A549 treated with CpdA at 1 μM for 4 hours (cell line): ENCODE measurements at places on chromosomes 6 and 20. TPM values are rescaled to one million over a fixed set of nuclear protein-coding genes. Genes with fewer than 3 reads are reported as not detected.

CDH4 gene
- 6.0 to 9.2 TPM (median 8.7 TPM) in 5 replicates for total RNA-seq

NOTCH4 gene
- 0.48 to 0.83 TPM (median 0.61 TPM) in 5 replicates for total RNA-seq

HCRTR2 gene
- total RNA-seq = not detected in 5 replicates

FOXA2 gene
- total RNA-seq = 12.1 to 20.9 TPM (median 18.2 TPM) in 5 replicates

CFB gene
- total RNA-seq = 1.4 to 3.1 TPM (median 2.1 TPM) in 5 replicates

AVP gene
- total RNA-seq = not detected in 5 replicates

RIPOR3 gene
- 0.06 to 0.09 TPM in 2 of 5 replicates, not detected in the others for total RNA-seq

RRAGD gene
- 3.1 to 4.2 TPM (median 3.4 TPM) in 5 replicates for total RNA-seq

FOXQ1 gene
- total RNA-seq = 1.8 to 4.8 TPM (median 4.0 TPM) in 5 replicates

NKAIN2 gene
- not detected in 5 replicates for total RNA-seq

MATN4 gene
- 0.08 to 0.14 TPM (median 0.10 TPM) in 3 of 5 replicates, not detected in the others for total RNA-seq

TMEM151B gene
- total RNA-seq = 0.01 to 0.04 TPM in 2 of 5 replicates, not detected in the others

NKAPL gene
- total RNA-seq = not detected in 5 replicates
